ENCODE measurements at places on chromosomes 11 and 22.

DNA sequence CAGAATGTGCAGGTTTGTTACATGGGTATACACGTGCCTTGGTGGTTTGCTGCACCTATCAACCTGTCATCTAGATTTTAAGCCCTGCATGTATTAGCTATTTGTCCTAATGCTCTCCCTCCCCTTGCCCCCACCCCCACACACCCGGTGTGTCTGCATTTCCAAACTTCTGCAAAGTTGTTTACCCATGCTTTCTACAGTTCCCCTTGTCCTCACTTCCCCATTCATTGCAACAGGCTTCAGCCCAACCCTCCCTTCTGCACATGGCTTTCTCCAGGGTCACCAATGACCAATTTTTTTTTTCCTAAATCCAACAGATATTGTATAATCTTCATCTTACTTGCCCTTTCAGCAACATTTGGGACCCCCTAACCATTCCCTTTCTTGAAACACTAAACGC, 32.0 kb upstream of the NUP50 start:
- no peak for DNase-seq

DNA sequence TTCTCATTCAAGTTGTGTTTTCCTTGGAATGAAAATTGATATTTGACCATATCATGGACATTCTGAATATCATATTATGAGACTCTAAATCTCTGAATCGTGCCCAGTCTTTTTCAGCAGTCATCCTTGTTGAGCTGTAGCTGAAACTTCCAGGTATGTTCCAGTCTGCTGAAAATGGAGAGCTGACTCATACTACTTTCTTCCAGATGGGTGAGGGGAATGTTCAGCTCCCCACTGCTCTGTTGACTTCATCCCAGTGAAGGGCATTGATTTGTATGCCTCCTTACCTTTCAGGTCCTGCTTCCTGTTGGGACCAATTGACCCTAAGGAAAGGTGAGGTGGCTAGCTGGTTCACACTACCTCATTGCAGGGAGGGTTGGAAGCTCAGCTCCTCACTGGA, 3.5 kb downstream of the OR5P2 start:
- no peak for DNase-seq

GRCh38 chr22:42915980-42916765, 59.1 kb upstream of the ARFGAP3 start:
- DNase-seq = no peak

DNA sequence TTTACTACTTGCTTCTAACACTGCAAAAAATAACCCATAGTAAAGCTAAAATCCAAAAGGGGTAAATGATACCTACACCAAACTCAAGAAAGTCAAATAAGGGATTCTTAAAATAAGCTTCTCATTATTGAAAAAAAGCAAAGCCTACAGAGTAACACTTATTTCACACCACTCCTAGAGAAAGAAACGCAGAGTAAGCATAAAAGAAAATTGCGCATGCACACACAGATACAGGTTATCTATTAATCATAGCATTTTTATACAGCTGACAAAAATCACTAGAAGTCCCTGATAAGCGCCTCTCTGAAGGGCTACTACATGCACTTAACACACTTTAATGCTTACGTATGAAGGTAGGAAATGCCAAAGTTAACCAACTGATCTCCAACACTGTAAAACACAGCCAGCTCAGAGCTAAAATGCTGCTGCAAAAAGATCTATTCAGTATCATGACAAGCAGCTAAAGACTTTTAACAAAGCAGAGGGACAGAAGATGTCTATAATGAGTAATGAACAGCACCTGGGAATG, 14.0 kb downstream of the RBFOX2 start:
- DNase-seq = no peak

DNA sequence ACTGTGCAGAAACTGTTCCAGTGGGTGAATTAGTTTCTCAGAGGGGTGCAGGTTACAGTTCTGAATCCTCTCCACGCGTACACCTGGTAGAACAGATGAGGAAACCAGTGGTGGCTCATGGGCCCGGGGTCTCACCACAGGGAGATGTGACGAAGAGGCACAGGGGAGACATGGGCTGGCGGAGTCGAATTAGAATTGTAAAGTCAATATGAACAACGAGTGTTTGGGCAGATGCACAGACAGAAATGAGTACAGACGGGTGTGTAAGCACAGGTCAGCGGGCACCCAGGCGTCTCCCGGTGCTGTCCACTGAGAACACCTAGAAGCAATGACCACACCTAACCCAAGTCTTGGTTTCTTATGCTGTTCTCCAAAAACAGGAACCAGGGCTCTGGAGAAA, 41.8 kb downstream of the GNB1L start:
- no peak for DNase-seq

DNA sequence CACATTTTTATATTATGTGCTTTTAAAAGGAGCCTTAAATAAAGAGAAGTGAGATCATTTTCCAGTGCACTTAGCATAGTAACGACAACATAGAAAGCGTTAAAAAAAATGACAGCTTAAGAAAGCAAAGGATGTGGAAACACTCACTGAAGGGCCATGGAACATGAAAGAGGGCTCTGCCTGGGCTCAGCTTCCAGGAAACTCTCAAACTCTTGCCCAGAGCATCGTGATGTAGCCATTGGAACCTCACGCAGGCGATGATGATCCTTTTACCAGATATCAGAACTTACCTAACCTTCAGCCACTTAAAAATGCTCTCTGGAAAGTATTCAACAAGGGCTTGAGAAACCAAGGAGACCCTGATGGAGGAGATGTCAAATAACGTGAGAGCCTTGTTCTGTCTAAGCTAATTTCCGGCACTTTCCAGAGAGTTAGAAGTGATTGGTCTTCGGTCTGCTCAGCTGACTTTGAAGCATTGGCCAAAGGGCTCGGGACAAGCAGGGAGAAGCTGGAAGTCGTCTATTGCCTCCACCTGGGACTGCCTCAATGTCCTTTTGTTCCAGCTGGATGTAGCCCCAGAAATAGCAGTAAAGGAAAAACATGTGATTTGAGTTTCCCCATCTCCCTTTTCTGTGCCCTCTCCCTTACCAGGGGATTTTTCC, 21.5 kb upstream of the ETS1 start:
- DNase-seq = no peak

GRCh38 chr22:25120761-25121212, 78.9 kb upstream of the CRYBB3 start:
- DNase-seq = no peak

DNA sequence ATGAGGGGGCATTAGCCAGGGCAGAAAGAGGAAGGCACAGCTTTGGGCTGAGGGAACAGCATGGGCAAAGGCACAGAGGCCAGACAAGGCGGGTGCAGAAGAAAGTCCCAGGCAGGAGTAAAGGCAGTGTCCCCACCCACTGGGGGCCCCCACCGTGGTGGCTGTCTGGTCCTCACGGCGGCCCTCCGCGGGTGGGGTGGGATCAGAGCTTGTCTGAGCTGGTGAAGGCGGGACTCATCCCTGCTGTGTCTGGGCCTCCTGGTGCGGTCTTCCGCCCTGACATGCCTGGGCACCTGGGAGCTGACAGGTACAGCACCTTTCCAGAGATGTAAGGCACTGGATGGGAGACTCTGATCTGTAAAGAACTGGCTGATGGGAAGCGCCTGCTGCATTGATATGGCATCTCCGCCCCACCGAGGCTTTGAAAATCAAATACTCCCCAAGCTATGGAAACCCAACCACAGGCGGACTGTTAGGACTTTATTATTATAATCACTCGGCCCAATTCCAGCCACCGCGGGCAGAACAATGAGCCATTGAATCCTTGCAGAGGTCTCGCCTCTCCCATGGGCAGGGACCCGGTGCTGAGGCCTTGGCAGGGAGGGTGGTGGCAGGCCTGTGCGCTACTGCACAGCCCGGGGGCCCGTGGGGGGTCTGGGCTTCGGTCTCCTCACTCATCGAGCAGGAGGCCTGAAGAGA, 14.2 kb upstream of the GNB1L start:
- DNase-seq = no peak

DNA sequence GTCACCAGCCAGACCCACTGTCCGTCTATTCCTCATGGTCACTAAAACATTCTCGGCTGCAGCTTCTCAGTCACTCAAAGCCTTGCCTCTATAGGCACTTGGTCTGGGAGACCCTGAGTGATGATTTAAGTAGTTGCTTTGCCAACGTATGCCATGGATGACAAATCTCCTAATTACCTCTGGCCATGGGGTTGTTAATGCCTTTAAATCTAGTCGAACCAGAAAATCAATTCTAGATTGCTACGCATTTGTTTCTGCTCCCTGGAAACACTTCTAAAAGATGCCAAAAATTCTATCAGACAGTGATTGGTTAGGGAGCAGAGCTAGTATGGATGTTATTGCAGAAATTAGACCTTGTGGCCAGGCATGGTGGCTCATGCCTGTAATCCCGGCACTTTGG, 57.0 kb upstream of the RTL6 start:
- no peak for DNase-seq

DNA sequence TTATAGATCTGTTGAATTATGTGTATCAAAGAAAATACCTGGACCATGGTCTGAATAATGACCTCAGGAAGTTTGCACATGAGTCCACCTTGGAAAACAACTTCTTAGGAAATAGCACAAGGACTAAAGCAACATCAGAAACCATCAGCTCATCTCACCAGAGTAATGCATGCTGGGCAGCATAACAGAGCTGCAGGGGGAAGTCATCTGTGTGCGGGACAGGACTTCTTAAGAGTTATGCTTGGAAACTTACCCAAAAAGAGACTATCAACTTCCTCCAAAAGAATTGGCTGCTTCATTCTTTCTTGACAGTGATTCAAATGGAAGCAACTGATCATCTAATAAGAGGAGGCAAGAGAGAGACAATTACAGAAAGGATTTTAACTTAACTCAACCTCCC, 2.5 kb downstream of the OR56B4 start:
- DNase-seq = no peak

DNA sequence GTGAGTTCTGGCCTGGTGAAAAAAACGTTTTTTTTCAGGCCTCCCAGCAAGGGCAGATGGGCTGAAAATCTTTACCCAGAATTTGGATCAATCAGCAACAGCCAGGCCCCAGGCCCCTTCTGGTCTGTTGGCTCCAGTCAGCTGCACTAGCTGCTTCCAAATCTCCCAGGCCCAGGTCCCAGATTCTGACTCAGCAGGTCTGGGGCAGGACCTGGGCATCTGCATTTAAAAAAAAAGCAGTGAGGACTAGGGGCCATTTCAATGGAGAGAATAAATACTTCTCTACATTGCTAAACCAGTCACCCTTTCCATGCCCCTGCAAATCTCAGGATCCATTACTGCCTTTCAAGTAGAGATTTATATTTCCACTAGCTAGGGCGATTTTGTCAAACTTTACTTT, 4.3 kb downstream of the SLC15A3 start:
- no peak for DNase-seq

DNA sequence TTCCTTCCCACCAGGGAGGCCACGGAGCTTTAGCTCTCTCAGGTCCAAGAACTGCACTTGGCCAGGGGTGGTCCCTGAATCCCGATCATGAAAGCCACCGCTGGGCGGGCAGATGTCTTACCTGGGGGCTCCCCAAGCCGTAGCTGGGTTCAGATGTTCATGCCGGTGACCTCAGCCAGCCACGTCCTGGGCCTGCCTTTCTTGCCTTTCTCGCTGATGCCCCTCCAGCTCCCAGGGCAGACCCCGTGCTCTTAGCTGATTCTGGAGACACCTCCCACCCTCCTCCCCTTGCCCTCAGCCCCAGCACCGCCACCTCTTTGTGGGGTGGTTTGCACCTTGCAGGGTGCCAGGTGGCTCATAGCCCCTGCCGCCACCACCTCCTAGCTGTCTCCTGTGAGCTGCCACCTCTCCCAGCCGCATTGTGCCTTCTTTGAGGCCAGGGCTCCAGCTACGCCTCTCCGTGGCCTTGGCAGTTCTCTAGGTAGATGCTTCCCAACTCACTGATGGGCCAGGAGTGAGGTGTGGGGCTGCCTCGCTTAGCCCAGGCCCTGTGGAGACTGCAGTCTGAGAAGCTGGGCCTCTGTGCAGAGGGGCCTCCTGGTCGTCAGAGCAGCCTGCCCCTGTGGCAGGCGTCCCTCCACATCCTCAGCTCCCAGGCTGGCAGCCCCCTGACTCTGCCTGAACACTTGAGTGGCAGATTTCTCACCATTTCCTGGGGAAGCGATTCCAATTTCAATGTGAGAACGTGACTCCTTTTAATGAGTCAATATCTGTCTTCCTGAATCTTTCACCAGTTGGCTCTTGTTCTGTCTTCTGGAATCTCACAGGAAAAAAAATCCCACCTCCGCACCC, 97.6 kb upstream of the B3GAT1 start:
- DNase-seq = no peak

- DNase-seq = no peak
These were observed 258.1 kb downstream of the C11orf87 start for GRCh38 chr11:109680127-109680526.

- no peak for DNase-seq
These were observed 19.9 kb downstream of the SC5D start for GRCh38 chr11:121312483-121312882.

DNA sequence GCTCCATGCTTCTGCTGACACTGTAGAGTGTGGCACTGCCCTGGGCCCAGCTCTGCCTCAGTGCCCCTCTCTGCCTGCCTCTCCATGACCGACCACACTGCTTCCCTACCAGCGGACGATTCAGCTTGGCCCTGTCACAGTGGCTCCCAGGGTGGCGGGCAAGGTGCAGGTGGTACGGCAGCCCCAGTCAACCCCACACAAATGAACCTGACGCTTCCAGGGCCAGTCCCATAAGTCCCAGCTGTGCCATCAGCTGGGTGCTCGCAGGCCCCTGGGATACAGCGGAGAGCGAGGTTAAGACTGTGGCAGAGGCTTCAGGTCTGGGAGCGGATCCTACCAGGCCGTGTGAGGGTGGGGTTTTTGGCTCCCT, 134.8 kb downstream of the LDLRAD3 start:
- no peak for DNase-seq

DNA sequence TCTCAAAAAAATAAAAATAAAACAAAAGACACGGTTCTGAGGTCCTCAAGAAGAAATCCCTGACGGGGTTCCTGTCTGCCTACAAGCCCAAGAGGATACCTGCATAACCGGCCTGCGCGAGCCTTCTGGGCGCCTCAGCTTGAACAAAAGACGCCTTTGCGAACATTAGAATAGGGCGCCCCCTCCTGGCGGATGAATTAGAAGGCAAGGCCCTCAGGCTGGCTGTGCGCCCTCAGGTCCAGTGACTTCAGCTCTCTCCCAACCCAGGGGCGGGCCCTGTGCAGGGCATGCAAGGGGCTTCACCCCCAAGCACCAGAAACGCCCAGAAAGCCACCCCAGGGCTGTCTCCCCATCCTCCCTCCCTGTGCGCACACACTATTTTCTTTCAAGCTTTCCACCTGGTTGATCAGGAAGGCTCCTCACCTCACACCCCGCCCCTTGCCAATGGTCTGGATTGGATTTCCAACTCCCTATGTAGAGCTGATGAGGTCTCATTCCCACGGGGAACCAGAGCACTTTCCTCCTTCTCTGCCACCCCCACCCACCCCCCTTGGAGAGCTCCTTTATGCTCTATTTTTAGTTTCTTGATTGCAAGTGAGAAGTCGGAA, 273.3 kb downstream of the BUD13 start:
- DNase-seq = no peak

- no peak for DNase-seq
These were observed 5.9 kb downstream of the VSIG10L2 start for GRCh38 chr11:125951731-125952130.

Data from activated CD4-positive, CD25-positive, alpha-beta regulatory T cell (primary cell).